ENCODE measurements at places on chromosomes 4 and X.

DNA sequence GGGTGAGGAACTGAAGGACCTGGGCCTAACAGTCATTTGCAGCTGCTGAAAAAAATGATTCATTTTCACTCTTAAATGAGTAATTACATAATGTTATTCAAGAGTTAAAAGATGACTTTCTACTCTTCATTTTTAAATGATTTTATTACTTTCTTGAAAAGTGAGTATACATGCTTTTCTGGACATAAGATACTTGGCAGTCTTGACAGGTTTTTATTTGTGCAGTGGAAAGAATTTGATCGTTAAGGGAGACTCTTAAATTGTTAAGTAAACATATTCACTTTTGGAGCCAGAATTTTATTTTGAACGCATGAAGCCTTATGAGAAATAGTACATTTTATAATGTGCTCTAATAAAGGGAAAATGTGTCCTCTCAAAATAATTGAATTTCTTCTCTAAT lies 245.7 kb downstream of the TENM3 start:
- DNase-seq: no peak

GRCh38 chrX:146064156-146064555 lies 246.5 kb downstream of the SLITRK2 start:
- no peak for DNase-seq

- no peak for DNase-seq
These were observed 59.5 kb upstream of the MSANTD1 start for GRCh38 chr4:3189459-3189858.

DNA sequence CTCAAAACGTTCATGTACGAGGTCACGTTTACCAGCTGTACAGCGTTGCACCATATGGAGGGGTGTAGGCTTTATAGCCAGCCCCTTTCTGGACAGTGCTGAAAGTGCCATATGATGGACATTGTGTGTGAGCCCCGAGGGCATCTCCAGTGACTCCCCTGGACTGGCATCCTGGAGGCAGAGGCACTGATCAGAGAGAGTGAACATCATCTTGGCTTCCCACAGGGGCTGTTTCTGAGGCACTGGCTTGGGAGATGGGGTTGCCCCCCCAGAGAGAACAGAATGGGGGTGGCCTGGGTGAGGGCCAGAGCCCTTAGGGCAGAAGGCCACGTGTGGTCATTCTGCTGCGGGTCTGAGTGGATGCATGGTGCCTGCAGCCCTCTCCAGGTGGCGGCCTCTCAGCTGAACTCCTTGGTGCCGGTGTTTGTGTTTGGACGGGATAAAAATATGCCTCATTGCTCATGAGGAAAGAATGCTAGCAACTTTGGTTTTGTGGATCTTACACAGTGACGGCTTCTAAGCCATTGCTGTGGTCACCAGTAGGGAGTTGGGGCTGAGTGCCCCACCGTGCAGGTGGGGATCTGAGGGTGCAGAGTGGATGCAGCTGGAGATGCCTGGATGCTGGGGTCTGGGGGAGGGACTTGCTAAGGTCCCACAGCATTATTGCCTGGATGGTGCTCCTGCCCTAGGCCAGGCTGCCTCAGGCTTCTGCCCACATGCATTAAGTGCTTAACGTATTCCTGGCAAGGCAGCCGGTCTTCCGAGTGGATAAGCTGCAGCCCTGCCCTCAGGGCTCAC lies 3.4 kb downstream of the WFS1 start:
- DNase-seq: no peak

DNA sequence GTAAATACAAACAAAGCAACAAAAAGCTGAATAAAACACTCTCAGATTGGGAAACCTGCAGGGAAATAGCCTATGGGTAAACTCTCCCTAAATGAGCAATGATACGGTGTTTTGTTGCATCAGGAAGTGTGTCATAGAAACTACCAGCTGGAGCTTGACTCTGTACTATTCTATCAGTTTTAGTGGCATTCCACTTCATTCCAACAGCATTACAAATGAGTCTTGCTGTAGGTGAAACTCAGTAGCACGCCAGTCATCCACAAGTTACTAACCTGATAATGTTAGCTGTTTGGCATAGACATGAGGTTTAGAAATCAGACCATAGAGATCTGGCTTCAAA lies 24.9 kb downstream of the FGFBP1 start:
- DNase-seq: no peak

- DNase-seq: no peak
These were observed 532 bp downstream of the RPS4X start for GRCh38 chrX:72276478-72276953.

DNA sequence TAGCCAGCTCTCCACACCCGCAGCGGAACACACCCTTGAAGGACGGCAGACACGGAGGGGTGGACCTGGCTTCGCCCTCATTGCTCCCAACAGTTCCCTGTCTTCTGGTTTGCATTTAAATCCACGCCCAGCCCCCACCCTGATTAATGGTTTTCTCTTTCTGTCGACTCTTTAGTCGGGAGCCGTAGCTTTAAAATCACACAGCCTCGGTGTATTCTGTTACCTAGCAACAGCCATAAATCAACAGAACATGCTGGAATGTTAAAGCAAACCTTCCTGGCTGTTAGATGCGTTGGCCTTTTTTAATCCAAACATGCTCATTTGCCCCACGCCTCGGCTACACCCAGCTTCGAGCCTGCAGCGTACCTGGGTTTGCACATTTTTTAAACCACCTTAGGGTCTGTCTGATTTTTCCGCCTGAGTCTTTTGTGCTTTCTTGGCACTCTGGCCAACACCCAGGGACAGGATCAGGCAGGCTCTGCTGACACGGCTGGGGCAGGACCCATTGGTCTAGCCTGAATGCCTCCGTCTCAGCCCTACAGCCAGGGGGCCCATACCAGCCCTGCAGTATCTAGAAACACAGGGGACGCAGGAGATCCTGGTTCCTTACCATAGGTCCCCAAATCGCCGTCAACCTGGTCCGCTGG lies 21.4 kb upstream of the PPP2R2C start:
- DNase-seq: no peak

DNA sequence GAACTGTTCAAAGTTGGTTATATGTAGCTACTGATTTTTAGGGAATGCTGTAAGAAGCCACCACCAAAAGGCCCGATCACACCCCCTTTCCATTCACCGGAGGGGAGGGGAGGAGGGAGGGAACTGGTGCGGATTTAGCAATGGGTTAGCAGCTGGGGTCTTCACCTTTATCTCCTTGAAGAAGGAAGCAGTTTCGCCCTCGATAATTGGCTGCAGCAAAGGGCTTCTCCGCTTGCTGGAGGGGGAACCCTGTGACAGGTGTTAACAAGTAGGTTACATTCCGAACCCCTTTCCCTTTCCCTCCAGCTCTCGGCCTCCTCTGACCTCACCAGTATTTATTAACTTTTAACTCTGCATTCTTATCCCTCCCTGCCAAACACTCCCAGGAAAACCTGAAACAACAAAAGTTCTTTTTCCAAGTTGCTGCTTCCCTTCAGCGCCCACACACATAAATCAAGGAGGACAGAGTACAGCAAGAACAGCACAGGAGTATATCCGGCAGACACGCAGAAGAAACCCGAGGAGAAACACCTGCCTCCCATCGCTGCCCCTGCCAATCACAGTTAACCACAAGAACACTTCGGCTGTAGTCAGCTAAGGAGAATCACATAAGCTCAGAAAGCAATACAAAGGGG lies 39.8 kb upstream of the NAP1L5 start:
- DNase-seq: no peak

- no peak for DNase-seq
These were observed 14.4 kb upstream of the VCX start for GRCh38 chrX:7828594-7828993.

- no peak for DNase-seq
These were observed 112.4 kb downstream of the ATP11C start for GRCh38 chrX:139820358-139820984.

GRCh38 chr4:18463987-18464559 lies 442.5 kb upstream of the LCORL start:
- no peak for DNase-seq

DNA sequence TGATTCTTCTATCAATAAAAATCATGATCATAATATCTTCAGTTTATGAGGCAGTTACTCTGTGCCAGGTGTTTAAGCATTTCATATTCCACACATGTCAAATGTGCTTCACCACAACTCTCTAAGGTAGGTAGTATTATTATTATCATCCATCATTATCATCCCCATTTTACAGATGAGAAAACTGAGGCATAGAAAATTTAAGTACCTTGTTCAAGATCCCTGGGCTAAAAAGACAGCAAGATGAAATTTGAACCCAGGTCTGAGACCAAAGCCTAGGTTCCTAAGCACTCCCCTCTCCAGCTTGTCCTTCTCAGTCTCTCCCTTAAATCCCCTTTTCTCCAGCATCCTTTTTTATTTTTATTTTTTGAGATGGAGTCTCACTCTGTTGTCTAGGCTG lies 33.4 kb downstream of the SEPTIN6 start:
- no peak for DNase-seq

DNA sequence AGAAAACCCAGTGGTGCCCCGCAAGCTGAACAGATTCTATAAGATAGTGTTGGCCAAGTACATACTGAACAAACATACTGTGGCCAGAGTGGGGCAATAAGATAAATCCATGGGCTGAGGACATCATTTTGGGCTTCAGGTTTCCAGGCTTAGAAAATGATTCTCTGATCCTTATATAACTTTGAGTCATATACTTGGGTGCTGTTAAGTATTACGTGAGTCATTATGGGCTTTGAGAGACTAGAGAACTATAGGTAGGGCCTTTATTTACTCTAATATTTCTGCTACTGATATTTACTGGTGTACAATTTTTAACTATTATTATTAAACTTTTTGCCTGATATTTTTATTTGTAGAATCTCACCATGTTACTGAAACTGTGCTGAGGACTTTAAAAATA lies 586.1 kb downstream of the CENPC start:
- no peak for DNase-seq

- no peak for DNase-seq
These were observed at the start of gene SHOX for GRCh38 chrX:630612-631496. Gene SHOX (plus strand): TSS chrX:630791. CDS start chrX:630898, 107 bp downstream.

DNA sequence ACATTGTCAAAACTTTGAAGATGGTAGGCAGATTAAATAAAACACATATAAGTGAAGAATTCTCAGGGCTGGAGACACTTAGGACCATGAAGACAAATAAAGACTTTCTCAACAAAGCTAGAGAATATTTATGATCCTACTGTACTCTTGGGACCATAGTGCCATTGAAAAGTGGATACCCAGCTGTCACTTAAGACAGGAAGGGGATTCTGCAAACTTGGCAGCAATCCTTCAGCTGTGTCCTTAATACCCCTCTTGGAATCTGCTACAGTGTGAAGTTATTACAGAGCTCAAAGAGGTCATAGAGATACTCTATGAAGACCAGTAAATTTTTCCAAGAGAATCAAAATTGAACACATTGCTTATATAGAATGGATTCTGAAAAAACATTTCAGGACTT lies 24.3 kb downstream of the PDE5A start:
- DNase-seq: no peak

- no peak for DNase-seq
These were observed 6.5 kb downstream of the SHOX start for GRCh38 chrX:636981-637659.

GRCh38 chr4:180805101-180805500 lies 1438.1 kb upstream of the TENM3 start:
- DNase-seq: no peak

GRCh38 chrX:69493193-69493592 lies 10.9 kb upstream of the NALF2 start:
- DNase-seq: no peak

GRCh38 chrX:128754130-128754529 lies 701.9 kb upstream of the ACTRT1 start:
- DNase-seq: no peak

- no peak for DNase-seq
These were observed 4.9 kb downstream of the ELF2 start for GRCh38 chr4:139171876-139172691.

GRCh38 chr4:48752726-48753125 lies 27.4 kb downstream of the FRYL start:
- no peak for DNase-seq

GRCh38 chrX:144683247-144683646 lies 564.1 kb upstream of the SPANXN1 start:
- DNase-seq: no peak

- no peak for DNase-seq
These were observed 245.8 kb upstream of the SMIM31 start for GRCh38 chr4:164508097-164508496.

- DNase-seq: no peak
These were observed 7.4 kb downstream of the AFF1 start for GRCh38 chr4:86942185-86942666.

GRCh38 chr4:103091601-103092223 lies 7.9 kb downstream of the BDH2 start:
- DNase-seq: no peak

- no peak for DNase-seq
These were observed 330.3 kb downstream of the BCOR start for GRCh38 chrX:39767446-39767845.

- no peak for DNase-seq
These were observed 289.7 kb downstream of the STK32B start for GRCh38 chr4:5340991-5341451.

DNA sequence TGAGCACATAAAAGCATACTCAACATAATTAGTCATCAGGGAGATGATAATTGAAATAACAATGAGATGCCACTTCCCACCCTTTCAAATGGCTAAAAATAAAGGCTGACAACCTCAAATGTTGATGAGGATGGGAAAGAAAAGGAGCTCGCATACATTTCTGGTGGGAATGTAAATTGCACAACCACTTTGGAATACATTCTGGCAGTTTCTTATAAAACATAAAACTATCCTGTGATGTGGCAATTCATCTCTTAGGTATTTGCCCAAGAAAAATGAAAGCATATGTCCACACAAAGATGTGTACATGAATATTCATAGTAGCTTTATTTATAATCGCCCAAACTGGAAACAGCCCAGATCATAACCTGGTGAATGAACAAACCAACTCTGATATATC lies 687 bp upstream of the ZNF275 start:
- no peak for DNase-seq

DNA sequence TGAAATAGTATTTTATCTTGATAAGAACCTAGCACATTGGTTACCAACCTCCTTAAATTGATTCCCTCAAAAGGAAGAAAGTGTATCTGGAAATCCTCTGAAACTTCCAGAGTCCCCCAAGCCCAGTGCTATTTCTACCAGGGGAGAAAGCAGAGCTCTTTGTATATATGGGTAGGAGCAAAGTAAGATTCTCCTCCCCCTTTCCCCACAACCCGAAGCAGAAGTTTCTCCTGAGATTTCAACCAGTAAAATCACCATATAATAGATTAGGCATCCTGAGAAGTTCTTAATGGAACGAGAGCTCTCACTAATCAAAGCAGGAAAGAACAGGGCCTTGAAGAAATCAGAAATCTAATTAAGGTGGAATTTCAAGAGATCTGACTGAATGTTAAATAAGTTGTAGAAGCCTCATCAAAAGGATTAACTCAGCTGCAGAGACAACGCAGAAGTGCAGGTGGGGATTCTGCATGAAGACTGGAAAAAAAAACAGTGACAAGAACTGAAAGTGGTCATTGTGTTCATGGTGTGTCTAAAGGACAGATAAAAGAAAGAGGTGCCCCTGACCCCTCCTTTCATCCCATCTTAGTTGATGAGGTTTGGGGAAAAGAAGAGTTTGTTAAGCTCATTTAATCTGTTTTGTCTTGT lies 39.1 kb downstream of the VSIG4 start:
- DNase-seq: no peak
